H9 (cell line): ENCODE measurements at places on chromosomes 5 and 9. TPM values are rescaled to one million over a fixed set of nuclear protein-coding genes. Genes with fewer than 3 reads are reported as not detected.

DNA sequence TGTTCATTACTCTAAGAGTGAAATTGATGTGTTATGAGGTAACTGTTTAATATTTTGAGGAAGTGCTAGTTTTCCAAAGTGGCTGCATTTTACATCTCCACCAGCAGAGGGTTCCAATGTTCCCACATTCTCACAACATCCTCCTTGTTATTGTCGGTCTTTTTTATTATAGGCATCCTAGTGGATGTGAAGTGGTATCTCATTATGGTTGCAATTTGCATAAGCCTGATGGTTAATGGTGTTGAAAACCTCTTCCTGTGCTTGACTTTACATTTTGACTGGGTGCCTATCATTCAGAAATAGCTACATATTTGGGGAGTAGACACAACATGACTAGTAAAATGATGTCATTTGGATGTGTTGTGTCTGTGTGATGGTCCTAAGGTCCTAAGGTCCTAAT, 143.6 kb downstream of the MRPS30 start:
- H3K4me1 ChIP-seq, result no peaks in the 10 kb centered on the region
- no peaks in the 10 kb centered on the region for H3K36me3 ChIP-seq
- H3K27ac ChIP-seq, result no peak overlapping the region
- H3K4me3 ChIP-seq, result no peak overlapping the region

DNA sequence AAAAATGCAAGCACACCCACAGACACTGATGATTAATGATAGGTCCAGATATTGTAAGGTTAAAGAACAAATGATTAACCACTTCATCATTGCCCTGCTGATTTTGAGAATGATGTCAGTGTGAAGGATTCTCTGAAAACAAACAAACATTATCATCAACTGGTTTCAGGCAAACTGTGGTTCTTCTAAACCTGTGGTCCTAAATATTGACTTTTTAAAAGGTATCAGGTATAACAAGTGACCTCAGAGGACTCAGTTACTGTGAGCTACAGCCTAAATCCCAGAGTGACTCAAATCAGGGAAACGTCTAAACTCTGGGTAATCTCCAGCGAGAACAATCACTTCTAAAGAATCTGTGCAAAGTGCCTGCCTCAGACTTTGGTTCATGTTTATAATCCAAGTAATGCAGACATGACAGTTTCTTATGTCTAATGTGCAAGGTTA, 172.3 kb upstream of the CDH6 start:
- H3K27ac ChIP-seq, result no peak overlapping the region
- no peaks in the 10 kb centered on the region; the same call in 2 of the 3 replicates for H3K36me3 ChIP-seq
- no peaks in the 10 kb centered on the region for H3K4me1 ChIP-seq
- no peak overlapping the region for H3K4me3 ChIP-seq

DNA sequence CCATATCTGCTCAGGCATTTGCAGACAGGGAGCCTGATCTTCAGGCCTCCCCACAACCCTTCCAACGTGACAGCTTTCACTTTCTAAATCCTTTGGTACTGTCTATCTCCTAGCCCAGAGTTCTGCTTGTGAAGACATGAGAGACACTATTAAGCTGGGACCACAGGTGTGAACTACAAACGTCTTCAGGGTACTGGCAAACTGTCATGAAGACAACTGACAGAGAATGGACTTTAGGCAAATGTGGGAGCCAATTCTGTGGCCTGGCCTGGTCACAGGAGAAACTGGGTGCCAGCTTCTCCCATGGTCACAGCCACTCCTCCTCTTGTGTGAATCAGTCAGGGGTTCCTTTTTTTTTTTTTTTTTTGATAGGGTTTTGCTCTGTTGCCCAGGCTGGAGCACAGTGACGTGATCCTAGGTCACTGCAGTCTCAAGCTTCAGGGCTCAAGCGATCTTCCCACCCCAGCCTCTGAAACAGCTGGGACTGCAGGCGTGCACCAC, 10.4 kb downstream of the TRIM14 start:
- H3K27me3 ChIP-seq, result no peaks in the 10 kb centered on the region
- DNase-seq, result no peak
- H3K36me3 ChIP-seq, result peaks cover 12% of the 10 kb centered on the region
- no peak overlapping the region for H3K27ac ChIP-seq

MARVELD2 gene
- 29.5 and 30.3 TPM in 2 replicates for total RNA-seq

DNA sequence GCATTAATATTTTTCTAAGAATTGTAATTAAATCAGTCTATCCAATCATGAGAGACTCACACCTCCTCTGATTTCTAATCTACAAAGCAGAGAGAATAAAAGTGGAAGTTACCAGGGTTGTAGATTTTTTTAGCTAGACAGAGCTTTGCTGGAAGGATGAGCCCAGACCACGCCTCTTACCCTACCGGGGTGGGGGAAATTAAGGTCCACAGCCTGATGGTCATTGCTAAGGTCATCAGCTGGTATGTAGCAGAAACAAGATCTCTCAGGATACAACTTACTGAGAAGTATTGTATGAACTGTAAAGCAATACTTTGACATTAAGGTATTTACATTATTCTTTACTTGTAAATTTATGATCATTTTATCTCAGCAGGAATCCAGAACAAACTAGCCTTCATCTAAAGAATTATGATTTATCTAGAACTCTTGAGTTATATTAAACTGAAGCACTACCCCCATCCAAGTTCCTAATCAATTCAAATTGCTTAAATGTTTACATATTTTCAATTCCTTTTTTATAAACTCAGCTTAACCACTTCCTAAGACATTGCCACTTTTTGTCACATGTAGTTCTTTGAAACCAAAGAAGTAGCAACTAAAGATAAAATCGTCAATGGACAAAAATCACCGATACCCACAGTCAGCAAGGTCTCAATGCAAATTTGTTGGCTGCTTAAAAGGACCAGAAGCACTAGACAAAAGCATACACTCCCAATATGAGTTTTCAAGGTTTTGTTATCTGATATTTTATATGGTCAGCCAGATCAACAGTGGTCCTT, 225.8 kb upstream of the DAPK1 start:
- DNase-seq, result no peak
- H3K4me3 ChIP-seq, result no peak overlapping the region
- H3K36me3 ChIP-seq, result no peaks in the 10 kb centered on the region
- no peaks in the 10 kb centered on the region for H3K4me1 ChIP-seq

DNA sequence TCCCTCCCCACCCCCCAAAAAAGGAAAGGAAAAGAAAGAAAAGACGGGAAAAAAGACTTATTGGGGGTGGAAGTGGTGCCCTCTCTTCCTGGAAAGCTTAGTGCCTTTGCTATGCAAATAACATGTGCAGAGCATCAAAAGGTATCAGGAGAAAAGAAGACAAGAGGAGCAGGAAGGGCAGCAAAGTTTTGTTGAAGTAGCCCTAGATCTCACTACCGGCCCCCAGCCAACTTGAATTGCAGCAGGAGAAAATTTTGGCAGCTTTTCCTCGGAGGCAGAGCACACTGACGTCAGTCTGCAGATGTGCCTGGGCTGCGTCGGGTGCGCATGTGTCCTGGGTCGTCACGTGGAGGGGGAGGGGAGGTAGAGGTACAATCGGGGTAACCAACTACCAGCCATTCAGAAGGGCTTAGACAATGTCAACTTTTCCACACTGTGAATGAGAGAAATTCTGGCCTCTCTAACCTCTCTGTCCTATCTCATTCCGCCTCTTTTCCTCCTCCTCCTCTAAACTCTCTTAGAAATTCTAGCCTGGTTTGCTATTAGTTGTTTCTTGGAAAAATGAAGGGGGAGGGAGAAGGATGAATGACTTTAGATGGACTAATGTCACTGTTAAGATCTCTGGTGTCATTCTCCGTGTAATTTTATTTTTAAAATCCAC, at the start of gene ADAMTS6:
ADAMTS6 (minus strand) TSS at position 286 of the 661 bp plus-strand sequence. CDS start 8,247 bp downstream, outside the sequence.
- H3K36me3 ChIP-seq, result no peaks in the 10 kb centered on the region
- DNase-seq, result peak; percentile 87
- peak within 1 kb of the TSS; percentile 13 for H3K27ac ChIP-seq

NR4A3 gene
- total RNA-seq, result 0.20 and 0.24 TPM in 2 replicates

DNA sequence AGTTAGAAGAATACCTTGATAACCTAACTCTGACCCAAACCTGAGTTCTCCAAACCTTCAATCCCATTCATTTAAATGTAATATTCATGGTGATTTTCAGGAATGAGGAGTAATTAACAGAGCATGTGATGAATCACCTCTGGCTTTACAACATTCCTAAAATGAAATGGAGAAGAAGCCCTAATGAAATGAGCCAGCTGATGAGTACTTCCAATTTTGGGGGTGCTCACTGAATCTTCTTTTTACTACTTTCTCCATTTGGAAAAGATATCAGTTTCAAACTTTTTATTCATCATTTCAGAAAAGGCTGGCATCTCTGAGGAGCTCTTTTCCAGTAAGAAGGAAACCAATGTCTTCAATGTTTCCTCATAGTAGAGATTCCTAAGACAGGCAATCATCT, 2.9 kb upstream of the SPINK5 start:
- no peak overlapping the region for H3K4me3 ChIP-seq
- H3K36me3 ChIP-seq, result peaks cover 13% of the 10 kb centered on the region
- no peaks in the 10 kb centered on the region for H3K27me3 ChIP-seq
- no peak for DNase-seq
- no peak overlapping the region for H3K27ac ChIP-seq

DNA sequence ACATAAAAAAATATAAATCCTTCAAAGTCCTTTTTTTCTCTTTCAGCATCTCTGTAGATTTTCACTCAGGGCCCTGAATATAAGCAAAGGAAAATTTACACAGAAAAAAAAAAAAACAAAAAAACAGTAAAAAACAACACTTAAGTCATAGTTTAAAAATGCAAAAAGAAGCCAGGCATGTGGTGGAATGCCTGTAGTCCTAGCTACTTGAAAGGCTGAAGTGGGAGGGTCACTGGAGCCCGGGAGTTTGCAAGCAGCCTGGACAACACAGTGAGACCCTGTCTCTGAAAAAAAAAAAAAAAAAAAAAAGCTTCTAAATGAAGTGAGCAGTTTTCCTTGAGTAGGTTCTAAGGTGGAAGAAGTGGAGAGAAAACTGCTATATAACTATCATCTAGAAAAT, 55.0 kb upstream of the BNC2 start:
- H3K27me3 ChIP-seq, result no peaks in the 10 kb centered on the region; the same call in 1 of the 2 replicates
- peaks cover 10% of the 10 kb centered on the region for H3K36me3 ChIP-seq
- no peak overlapping the region for H3K4me3 ChIP-seq
- no peak for DNase-seq
- H3K4me1 ChIP-seq, result no peaks in the 10 kb centered on the region

GRCh38 chr9:80538976-80539375, 967.2 kb downstream of the TLE4 start:
- no peak for DNase-seq
- H3K4me1 ChIP-seq, result no peaks in the 10 kb centered on the region
- H3K36me3 ChIP-seq, result 0 out of 3 replicates have a peak, but pooled peaks cover 2% of the 10 kb centered on the region
- H3K27ac ChIP-seq, result no peak overlapping the region
- H3K27me3 ChIP-seq, result no peaks in the 10 kb centered on the region

LRRC70 gene
- total RNA-seq, result 0.55 and 1.1 TPM in 2 replicates

- no peak overlapping the region for H3K27ac ChIP-seq
- no peak overlapping the region for H3K4me3 ChIP-seq
- DNase-seq, result no peak
- no peaks in the 10 kb centered on the region for H3K36me3 ChIP-seq
Observed at GRCh38 chr5:175288048-175288621, 155.8 kb downstream of the DRD1 start.

- H3K27ac ChIP-seq, result no peak overlapping the region
- H3K4me1 ChIP-seq, result no peaks in the 10 kb centered on the region
- H3K36me3 ChIP-seq, result no peaks in the 10 kb centered on the region
- DNase-seq, result no peak
- H3K27me3 ChIP-seq, result peaks cover 17% of the 10 kb centered on the region; the same call in 1 of the 2 replicates
- peak overlapping the region; percentile 0; the same call in 1 of the 2 replicates for H3K4me3 ChIP-seq
Observed at GRCh38 chr5:139849501-139849900, 53.9 kb downstream of the PSD2 start.

GRCh38 chr5:135438636-135439221, 8.4 kb downstream of the DCANP1 start:
- H3K36me3 ChIP-seq, result no peaks in the 10 kb centered on the region
- H3K27ac ChIP-seq, result no peak overlapping the region
- H3K4me1 ChIP-seq, result no peaks in the 10 kb centered on the region
- H3K4me3 ChIP-seq, result no peak overlapping the region

- H3K4me1 ChIP-seq, result no peaks in the 10 kb centered on the region
- no peaks in the 10 kb centered on the region for H3K27me3 ChIP-seq
- H3K4me3 ChIP-seq, result no peak overlapping the region
- no peaks in the 10 kb centered on the region for H3K36me3 ChIP-seq
Observed at GRCh38 chr9:125687163-125687863, 19.7 kb downstream of the MAPKAP1 start.

DNA sequence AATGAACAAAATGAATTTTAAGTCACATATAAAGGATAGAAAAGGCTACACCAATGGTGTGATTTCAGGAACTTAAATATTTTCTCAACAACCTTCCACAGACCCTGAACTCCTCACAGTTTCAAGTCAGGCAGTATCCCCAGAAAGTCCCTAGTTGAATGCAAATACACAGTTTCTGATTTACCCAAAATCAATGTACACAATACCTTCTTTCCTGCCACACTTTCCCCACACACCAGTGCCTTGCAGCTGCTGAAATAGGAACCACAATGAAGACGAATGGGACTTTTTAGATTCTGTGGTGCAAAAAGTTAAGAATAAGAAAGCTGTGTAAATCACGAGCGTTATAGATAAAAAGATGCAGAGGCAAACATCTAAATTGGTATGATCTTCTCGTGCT, 552.4 kb upstream of the MEF2C start:
- no peak overlapping the region for H3K4me3 ChIP-seq
- H3K36me3 ChIP-seq, result no peaks in the 10 kb centered on the region
- H3K4me1 ChIP-seq, result no peaks in the 10 kb centered on the region
- DNase-seq, result no peak

EQTN gene
- total RNA-seq, result not detected in 2 replicates

GRCh38 chr9:127968042-127968441, 12.7 kb downstream of the EEIG1 start:
- no peaks in the 10 kb centered on the region for H3K36me3 ChIP-seq
- no peaks in the 10 kb centered on the region for H3K27me3 ChIP-seq
- no peak overlapping the region for H3K27ac ChIP-seq
- no peak for DNase-seq

- DNase-seq, result peak; percentile 3
- H3K4me3 ChIP-seq, result no peak overlapping the region
- no peaks in the 10 kb centered on the region; the same call in none of the 2 replicates for H3K4me1 ChIP-seq
- H3K27me3 ChIP-seq, result peaks cover 52% of the 10 kb centered on the region
- H3K36me3 ChIP-seq, result no peaks in the 10 kb centered on the region; the same call in 2 of the 3 replicates
Observed at GRCh38 chr5:154487541-154487940, 9.5 kb upstream of the HAND1 start.

ELOVL7 gene
- 2.5 and 2.7 TPM in 2 replicates for total RNA-seq

DNA sequence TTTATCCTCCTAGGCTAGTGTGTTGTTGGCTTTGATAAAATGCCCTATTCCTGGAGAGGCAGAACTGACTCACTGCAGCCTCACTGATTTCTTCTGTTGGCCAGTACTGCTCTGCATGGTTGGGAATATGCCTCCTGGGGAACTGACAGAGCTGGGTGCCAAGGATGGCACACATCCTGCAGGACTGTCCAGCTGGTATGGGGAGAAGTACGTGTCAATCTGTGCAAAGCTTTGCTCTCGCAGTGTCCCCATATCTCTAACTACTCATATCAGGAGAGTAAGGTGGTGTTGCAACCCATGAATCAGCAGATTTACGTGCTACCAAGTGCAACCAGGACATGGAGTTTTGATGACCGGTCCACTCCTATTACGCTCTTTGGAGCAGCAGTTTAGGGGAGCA, 74.7 kb downstream of the TEK start:
- no peaks in the 10 kb centered on the region for H3K4me1 ChIP-seq
- no peak overlapping the region for H3K27ac ChIP-seq
- H3K27me3 ChIP-seq, result no peaks in the 10 kb centered on the region
- peaks cover 7% of the 10 kb centered on the region for H3K36me3 ChIP-seq
- no peak for DNase-seq

CYSRT1 gene
- total RNA-seq, result 1.0 and 1.9 TPM in 2 replicates

ADAMTS16 gene
- total RNA-seq, result 4.5 and 4.6 TPM in 2 replicates
